Right lung (tissue), 10 donors: ENCODE measurements at places on chromosomes 3 and 15. TPM values are rescaled to one million over a fixed set of nuclear protein-coding genes. Genes with fewer than 3 reads are reported as not detected.

IQCF5 gene
- not detected for polyA plus RNA-seq

SPATA12 gene
- polyA plus RNA-seq = not detected

ISL2 gene
- not detected for polyA plus RNA-seq

CYP19A1 gene
- polyA plus RNA-seq = not detected

P2RY1 gene
- polyA plus RNA-seq = 14.2 TPM

SLCO2A1 gene
- polyA plus RNA-seq = 32.6 TPM

CHDH gene
- polyA plus RNA-seq = 3.2 TPM

TGM4 gene
- 0.05 TPM for polyA plus RNA-seq

CDHR4 gene
- 0.73 TPM for polyA plus RNA-seq

KBTBD13 gene
- polyA plus RNA-seq = 0.96 TPM

DNA sequence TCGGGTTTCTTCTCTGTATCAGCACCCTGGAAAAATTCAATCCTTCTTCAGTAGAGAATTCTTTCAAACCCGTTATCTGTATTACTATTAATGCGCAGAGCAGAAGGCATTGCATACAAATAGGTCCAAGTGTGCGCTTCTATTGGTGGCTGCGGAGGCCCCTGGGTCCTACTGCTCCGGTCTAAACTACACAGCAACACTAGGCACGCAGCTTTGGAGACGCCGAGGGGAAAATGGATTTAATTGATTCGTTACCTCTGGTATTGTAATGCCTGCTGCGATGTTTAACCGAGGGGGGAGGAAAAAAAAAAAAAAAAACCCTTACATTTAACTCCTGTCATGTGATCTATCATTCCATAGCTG is at the start of gene ROBO1:
Gene ROBO1, minus strand, starts transcription at position 94 of the 363 bp plus-strand sequence.
- no peak for DNase-seq

GRCh38 chr15:39404767-39405181 is 176.1 kb upstream of the THBS1 start:
- no peak for DNase-seq

- DNase-seq = no peak
Measured at GRCh38 chr3:132843851-132844553, 121.8 kb upstream of the NPHP3 start.

DNA sequence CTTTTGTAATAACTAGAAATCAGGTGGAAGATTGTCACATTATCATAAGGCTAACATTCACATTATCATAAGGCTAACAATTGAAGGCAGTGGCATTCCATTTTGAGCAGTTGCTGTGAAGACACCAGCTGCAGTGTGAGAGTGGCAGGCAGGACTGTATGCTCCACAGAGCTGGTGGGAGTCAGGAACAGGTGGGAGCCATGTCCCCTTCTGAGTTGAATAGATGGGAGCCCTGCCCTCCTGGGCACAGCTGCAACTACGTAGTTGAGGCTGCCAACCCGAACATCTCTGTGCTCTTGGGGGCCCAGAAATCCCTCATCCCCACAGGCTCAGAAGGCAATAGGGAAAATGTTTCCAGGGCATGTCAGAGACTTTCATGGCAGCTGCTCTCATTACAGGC is 1627.6 kb downstream of the SI start:
- DNase-seq = no peak

- no peak for DNase-seq
Measured at GRCh38 chr15:58463815-58464650, 32.2 kb downstream of the LIPC start.

- DNase-seq = no peak
Measured at GRCh38 chr3:10116138-10116460, 624 bp downstream of the BRK1 start.

GRCh38 chr3:98914210-98915080 is 12.9 kb upstream of the DCBLD2 start:
- no peak for DNase-seq

DNA sequence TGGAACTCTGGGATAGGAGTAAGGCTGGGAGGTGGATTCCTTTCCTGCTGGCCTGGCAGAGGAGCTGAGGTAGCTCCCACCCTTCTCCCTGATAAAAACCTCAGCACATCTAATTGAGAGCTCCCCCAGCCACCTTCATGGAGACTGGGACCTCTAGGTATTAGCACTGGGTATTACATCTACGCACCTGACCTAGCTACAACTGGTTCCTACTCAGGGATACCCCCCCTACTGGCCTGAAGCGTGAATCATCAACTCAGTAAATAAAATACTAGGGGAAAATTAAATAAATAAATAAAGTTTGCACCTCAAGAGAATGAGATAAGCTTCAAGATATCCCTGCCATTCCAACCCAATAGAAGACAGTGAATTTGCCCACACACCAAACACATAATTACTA is 140.4 kb downstream of the NEK10 start:
- no peak for DNase-seq

DNA sequence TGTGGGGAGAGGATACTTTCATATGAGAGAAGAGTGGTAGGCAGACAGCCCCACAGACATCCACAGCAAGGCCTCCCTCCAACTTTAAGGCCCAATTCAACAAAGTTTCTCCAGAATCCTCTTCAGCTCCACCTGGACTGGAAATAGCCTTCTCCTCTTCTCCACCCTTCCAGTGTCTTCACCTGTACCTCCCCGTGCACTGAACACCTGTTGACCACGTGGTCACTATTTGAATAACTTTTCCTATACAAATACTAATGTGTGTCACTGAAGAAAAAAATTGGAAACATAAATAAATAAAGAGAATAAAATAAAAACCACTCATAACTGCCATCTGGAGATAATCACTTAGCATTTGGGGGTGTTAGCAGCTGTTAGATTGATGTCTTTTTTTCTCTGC is 52.9 kb downstream of the CCNL1 start:
- DNase-seq = no peak

DNA sequence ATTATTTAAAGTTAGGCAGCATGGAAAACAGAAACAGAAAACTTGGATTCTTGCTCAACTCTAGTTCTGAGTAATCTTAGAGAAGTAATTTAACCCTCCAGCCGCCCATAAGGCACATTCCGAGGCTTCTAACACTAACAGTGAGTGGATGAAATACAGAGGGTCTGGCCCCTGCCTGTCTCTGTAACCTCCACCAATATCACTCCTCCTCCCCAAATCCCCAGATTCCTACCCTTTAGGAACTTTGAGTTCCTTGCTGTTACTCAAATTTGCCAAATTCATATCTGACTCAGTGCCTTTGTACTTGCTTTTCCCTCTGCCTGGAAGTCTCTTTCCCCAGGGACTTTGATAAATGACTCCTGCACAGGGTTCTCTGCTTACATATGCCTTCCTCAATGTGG is 112.5 kb upstream of the TGFBR2 start:
- DNase-seq = no peak

DNA sequence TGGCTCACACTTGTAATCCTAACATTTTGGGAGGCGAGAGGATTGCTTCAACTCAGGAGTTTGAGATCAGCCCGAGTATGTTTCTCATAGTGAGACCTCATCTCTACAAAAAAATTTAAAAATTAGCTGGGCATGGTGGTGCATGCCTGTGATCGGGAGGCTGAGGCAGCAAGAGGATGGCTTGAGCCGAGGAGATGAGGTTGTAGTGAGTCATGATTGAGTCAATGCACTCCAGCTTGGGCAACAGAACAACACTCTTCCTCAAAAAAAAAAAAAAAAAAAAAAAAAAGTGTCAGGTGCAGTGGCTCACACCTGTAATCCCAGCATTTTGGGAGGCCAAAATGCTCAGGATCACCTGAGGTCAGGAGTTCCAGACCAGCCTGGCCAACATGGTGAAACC is 2.4 kb downstream of the RPL39L start:
- no peak for DNase-seq

GRCh38 chr15:59347915-59348314 is 24.8 kb downstream of the MYO1E start:
- DNase-seq = no peak

- no peak for DNase-seq
Measured at GRCh38 chr3:153173758-153174516, 11.9 kb downstream of the RAP2B start.

DNA sequence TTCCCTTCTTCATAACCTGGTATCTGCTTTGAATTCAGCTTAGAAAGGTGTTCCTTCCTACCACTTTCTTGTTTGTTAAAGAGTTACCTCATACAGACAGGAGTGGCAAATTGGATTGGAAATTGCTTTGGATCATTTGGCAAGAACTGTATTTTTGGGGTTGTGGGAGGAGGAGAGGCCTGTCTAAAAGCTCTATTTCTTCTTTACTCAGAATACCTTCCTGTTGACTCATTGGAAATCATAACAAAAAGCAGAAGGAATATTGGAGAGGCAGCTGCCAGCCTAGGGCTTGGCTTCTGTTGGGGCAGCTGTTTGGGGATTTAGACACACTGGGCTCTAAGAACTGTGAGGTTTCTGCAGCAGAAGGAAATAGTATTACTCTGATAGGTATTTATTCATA is 14.2 kb downstream of the IQGAP1 start:
- no peak for DNase-seq

- no peak for DNase-seq
Measured at GRCh38 chr3:11465744-11466616, 177.7 kb downstream of the VGLL4 start.

GRCh38 chr3:197397838-197398237 is 99.4 kb upstream of the DLG1 start:
- DNase-seq = no peak

DNA sequence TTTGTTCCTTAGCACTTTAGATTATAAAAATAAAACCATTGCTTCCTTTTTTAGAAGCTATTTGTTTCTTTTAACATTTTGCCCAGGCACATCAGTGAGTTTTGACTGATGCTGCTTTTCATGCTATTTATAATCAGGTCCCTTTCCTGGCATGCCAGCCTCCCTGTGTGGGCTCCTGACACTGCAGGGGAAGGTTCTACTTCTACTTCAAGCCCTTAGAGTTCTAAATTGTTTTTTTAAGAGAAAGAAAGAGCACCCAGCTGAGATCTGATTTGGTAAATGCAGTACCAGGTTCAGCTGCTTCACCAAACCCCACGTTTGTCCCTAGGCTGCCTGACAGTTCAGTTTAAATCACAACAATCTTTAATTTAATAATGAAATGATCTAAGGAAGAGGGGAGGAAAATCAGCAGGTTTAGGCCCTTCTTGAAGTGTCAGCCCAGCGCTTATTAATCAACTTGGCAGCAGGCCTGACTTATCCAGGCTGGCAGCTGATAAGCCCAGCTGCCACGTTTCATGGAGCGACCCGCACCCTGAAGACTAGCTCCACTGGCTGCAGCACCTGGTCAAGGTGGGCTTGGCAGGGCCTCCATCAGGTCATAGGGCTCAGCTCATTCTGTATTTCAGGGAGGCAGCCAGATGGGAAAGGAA is 29.0 kb downstream of the HGD start:
- no peak for DNase-seq
